ENCODE measurements at places on chromosomes 13 and 19.

DNA sequence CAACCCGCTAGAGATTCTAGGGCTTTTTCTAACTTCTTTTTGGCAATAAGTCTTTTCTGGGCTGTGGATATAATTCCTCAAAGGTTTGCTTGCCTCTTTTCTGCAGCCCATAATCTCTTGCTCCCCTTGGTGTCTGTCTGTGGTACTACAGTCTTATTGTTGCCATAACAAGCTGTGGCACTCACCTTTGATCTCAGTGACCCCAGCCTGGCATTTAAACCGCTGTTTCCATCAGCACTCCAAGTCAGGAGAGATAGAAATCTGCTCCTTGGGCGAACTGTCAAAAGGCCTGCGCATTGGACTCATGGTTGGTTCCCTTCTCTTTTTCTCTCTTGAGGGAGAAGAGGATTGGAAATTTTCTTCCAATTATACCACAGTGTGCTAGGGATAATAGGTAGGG, 14.5 kb upstream of the MPHOSPH8 start:
- peaks cover 33% of the 10 kb centered on the region for H3K36me3 ChIP-seq
- no peak overlapping the region for H3K27ac ChIP-seq
- peaks cover 6% of the 10 kb centered on the region for H3K4me1 ChIP-seq

GRCh38 chr13:29782798-29783197, 67.6 kb downstream of the UBL3 start:
- no peak overlapping the region for H3K4me3 ChIP-seq
- no peak for DNase-seq
- H3K36me3 ChIP-seq = no peaks in the 10 kb centered on the region
- no peak overlapping the region for H3K27ac ChIP-seq
- H3K27me3 ChIP-seq = no peaks in the 10 kb centered on the region

DNA sequence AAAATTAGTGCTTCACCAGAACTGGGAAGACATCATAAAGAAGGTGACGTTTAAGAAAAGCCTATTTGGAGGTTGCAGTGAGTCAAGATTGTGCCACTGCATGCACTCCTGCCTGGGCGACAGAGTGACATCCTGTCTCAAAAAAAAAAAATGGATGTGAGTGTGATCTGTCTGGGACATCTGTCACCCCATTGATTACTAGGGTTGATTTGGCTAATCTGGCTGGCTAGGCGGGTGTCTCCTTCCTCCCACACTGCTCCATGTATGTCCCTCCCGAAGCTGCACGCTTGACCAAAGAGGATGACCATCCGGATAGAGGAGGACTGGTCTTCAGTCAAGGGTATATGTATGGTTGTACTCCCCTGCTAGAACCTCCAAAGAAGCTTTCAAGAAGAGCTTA, 2.6 kb downstream of the GTF2F2 start:
- no peak overlapping the region for H3K27ac ChIP-seq
- peaks cover 17% of the 10 kb centered on the region for H3K4me1 ChIP-seq
- no peak overlapping the region for H3K4me3 ChIP-seq
- no peak for DNase-seq
- H3K36me3 ChIP-seq = peaks cover 10% of the 10 kb centered on the region
- H3K27me3 ChIP-seq = no peaks in the 10 kb centered on the region

GRCh38 chr13:43129511-43130110, 106.2 kb downstream of the DNAJC15 start:
- H3K27me3 ChIP-seq = no peaks in the 10 kb centered on the region
- peaks cover 11% of the 10 kb centered on the region for H3K4me1 ChIP-seq
- DNase-seq = no peak
- no peak overlapping the region for H3K27ac ChIP-seq

GRCh38 chr13:77544355-77544754, 8.8 kb downstream of the SCEL start:
- H3K4me3 ChIP-seq = no peak overlapping the region
- H3K4me1 ChIP-seq = no peaks in the 10 kb centered on the region
- no peak overlapping the region for H3K27ac ChIP-seq
- no peaks in the 10 kb centered on the region for H3K36me3 ChIP-seq
- no peak for DNase-seq

- H3K4me1 ChIP-seq = no peaks in the 10 kb centered on the region
- H3K27ac ChIP-seq = no peak overlapping the region
- no peak for DNase-seq
- no peak overlapping the region for H3K4me3 ChIP-seq
- no peaks in the 10 kb centered on the region for H3K27me3 ChIP-seq
Measured at GRCh38 chr19:18672606-18673337, 10.7 kb upstream of the CRTC1 start.

DNA sequence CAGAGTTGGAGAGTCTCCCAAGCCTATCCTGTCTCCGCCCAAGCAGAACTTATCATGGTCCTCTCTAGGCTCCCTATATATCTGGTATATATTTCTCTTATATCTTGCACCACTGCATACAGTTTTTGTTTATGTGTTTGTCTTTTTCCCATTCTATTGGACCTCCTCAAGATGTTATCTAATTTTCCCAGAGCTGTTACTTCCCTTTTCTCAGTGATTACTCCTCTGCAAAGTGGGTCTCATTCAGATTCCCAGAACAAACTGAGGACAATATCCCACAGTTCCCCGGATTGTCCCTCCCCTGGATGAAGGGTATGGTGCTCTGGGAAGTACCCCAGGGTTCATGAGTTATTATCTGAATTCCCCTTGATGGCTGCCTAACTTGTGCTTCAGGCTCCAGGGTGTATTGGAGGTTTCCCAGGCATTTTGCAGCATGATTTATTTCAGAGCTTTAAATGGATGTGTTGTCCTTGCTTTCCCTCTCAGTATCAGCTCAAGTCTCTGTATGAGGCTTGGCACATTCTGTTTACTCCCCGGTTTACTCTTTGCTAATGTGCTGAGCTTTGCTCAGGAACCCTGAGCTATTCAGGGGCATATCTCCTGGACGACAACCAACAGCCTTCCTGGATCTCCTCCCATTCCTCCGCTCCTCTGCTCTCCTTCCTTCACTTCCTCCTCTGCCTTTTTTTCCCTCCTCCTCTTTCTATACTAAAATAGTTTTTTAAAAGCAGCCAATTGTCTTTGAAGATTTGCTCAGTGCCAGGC, 329.3 kb downstream of the SPRY2 start:
- no peaks in the 10 kb centered on the region for H3K4me1 ChIP-seq
- H3K27ac ChIP-seq = no peak overlapping the region
- no peak overlapping the region for H3K4me3 ChIP-seq
- DNase-seq = no peak
- peaks cover 3% of the 10 kb centered on the region for H3K27me3 ChIP-seq

DNA sequence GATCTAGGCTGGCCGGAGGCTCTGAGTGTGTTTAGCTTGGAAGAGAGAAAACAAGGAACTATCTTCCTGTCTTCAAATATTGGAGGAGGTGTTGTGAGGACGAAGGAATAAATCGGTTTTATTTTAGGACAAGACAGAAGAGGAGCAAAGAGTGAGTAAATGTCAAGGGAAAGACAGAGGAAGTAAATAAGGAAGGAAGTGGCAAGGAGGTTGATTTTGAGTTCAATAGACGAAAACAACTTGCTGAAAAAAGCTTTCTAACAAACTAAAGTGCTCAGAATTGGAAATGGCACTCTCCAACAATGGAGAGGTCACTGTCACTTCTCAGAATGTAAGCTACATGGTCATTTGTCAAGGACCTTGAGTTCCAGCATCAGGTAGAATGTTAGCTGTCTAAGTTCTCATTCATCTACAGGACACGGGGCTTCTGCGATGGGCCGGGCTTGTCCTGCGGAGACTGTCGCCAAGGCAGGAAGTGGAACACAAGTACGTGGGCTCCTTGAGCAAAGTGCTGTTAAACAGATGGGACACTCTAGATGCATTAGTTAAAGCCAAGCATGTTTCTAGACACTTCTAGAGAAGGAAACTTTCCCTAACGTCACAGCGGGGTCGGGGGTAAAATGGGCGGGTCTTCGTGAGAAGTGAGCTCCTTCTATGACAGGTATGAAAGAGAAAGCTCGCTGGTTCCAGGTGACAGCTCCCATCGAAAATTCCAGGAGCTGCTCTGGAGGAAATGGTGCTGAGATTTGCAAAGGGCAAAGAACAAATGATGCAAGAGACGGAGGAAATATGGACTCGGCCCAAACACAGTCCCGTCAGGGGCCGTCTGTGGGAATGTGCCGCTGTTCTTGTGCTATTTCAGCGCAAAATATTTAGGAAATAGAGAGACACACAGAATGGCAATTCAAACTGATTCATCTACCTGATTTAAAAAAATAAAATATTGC, 103.9 kb upstream of the UBL3 start:
- peak overlapping the region; percentile 72 for H3K27ac ChIP-seq
- peaks cover 24% of the 10 kb centered on the region for H3K4me1 ChIP-seq
- peak overlapping the region; percentile 54 for H3K4me3 ChIP-seq

- H3K4me1 ChIP-seq = peaks cover 45% of the 10 kb centered on the region
- H3K4me3 ChIP-seq = no peak overlapping the region
- peak overlapping the region; percentile 20 for H3K27ac ChIP-seq
- no peaks in the 10 kb centered on the region for H3K27me3 ChIP-seq
Measured at GRCh38 chr13:46655377-46656180, 102.6 kb downstream of the LRCH1 start.

GRCh38 chr19:8306235-8307054, 1.7 kb downstream of the CD320 start:
- H3K4me3 ChIP-seq = peak overlapping the region; percentile 94
- DNase-seq = no peak
- no peaks in the 10 kb centered on the region for H3K27me3 ChIP-seq
- H3K27ac ChIP-seq = peak overlapping the region; percentile 97
- H3K36me3 ChIP-seq = peaks cover 32% of the 10 kb centered on the region

GRCh38 chr13:21901336-21901735, 230.5 kb downstream of the FGF9 start:
- H3K4me1 ChIP-seq = no peaks in the 10 kb centered on the region
- no peak for DNase-seq
- H3K27ac ChIP-seq = no peak overlapping the region
- no peak overlapping the region for H3K4me3 ChIP-seq
- H3K36me3 ChIP-seq = no peaks in the 10 kb centered on the region
